Activated CD4-positive, alpha-beta memory T cell treated with anti-CD3 and anti-CD28 coated beads, Interleukin-2, amount 10 ng/mL, durations not matched to agents 7 days and 5 days (primary cell): ENCODE measurements at places on chromosomes 4 and X.
A peak's percentile ranks its signal among the peaks of the same experiment; 100 is the strongest.

GRCh38 chr4:119337010-119337409, 15.1 kb upstream of the FABP2 start:
- no peak for DNase-seq

GRCh38 chrX:133992882-133993281, 7.5 kb upstream of the GPC3 start:
- DNase-seq: no peak

DNA sequence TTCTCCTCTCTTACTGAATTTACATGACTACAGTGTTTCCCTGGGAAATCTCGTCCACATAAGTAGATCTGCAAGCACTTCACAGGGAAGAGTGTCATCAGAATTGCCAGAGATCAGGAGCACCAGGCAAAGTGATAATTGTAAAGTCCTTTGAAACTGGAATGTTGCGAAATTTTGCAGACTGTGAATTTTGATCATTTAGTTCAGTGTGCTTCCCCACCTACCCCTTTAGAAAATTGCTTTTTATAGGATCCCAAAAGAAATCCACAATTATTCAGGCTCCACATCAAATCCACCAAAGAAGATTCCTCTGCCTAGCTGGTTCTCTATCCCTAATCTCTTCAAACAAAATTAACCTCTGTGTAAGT, 10.2 kb downstream of the PTCHD1 start:
- DNase-seq: no peak

- DNase-seq: no peak
These were observed 36.3 kb downstream of the ARSD start for GRCh38 chrX:2892816-2893215.

- DNase-seq: no peak
These were observed 137.8 kb upstream of the RBPJ start for GRCh38 chr4:26183017-26183416.

- DNase-seq: no peak
These were observed 512.7 kb upstream of the FAT1 start for GRCh38 chr4:187236209-187236890.

GRCh38 chrX:96453139-96453538, 231.5 kb upstream of the DIAPH2 start:
- DNase-seq: no peak

DNA sequence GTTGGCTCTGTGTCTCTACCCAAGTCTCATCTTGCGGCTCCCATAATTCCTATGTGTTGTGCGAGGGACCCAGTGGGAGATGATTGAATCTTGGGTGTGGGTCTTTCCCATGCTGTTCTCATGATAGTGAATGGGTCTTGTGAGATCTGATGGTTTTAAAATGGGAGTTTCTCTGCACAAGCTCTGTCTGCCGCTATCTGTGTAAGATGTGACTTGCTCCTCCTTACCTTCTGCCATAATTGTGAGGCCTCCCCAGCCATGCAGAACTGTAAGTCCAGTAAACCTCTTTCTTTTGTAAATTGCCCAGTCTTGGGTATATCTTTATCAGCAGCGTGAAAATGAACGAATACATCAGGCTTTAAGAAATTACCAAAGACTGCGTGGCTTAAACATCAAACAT, 31.2 kb downstream of the STIM2 start:
- no peak for DNase-seq

GRCh38 chr4:184514121-184514988, 40.0 kb upstream of the IRF2 start:
- DNase-seq: peak; percentile 71

DNA sequence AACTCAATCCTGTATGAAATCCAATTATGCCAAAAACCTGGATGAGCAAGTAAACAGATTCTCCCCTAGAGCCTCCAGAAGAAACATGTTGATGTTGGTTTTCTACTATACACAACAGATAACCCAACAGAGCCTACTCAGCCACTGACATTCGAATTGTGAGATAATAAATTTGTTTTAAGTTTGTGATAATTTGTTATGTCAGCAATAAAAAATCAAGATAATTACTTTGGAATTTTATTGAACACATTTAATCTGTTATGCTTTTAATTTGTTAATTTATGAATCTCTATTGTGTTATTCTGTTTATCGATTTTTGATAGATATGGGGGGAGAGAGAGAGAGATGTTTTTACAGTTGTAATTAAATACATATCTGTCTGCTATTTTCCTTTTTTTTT, 1016.1 kb upstream of the PCDH7 start:
- DNase-seq: no peak

GRCh38 chrX:108415146-108415545, 23.1 kb downstream of the COL4A6 start:
- DNase-seq: no peak

- DNase-seq: no peak
These were observed 2.4 kb upstream of the PDZD4 start for GRCh38 chrX:153832728-153833127.

DNA sequence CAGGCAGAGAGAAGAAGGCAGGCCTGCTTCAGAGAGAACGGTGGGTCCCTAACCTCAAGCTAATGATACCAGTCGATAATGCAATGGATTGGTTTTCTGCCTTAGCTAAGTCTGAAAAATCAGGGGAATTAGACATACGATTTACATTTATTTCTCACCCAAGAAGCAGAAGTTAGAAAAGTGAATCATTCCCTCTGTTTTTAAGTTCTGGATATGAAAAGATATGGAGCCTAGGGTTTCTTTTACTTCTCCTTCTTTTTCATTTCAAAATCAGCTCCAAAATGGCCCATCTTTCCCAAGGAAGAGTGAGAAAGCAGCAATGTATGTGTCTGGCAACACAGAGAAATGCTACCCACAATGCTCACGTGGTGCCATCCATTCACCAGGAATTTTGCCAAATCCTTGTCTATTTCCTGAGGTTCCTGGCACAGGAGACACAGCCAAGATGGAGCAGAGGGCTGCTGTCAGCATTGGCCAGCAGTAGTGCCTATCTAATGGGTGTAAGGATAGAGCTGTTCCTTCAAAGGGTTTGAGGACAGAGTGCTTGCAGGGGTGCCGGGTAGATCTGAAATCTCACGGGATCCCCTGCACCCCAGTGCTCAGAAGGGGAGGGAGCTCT, 231.5 kb downstream of the MAML3 start:
- DNase-seq: no peak

DNA sequence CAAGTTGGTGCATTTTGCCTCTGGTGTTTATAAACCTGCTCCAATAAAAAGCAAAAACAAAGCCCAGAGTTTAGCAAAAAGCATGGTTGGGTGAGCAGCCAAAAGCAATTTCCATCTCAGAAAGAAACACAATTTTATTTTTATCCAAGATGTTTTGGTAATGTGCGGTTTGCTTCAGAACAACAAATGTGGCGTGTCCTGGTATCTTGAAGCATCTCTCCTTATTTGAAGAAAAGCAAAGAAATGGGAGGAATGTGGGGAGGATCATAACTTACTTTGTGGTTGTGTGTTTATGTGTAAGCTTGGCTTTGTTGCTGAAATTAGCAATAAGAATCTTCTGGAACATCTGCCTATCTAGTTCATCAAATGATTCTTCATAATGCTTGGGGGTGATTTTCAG, 88.3 kb upstream of the DDX3X start:
- no peak for DNase-seq

GRCh38 chr4:169275180-169275579, 4.4 kb upstream of the SH3RF1 start:
- no peak for DNase-seq

- no peak for DNase-seq
These were observed 2.0 kb upstream of the METAP1 start for GRCh38 chr4:98993419-98994071.

GRCh38 chr4:180947425-180947824, 1295.8 kb upstream of the TENM3 start:
- no peak for DNase-seq

GRCh38 chrX:100411802-100412715, 2.0 kb upstream of the PCDH19 start:
- DNase-seq: no peak

DNA sequence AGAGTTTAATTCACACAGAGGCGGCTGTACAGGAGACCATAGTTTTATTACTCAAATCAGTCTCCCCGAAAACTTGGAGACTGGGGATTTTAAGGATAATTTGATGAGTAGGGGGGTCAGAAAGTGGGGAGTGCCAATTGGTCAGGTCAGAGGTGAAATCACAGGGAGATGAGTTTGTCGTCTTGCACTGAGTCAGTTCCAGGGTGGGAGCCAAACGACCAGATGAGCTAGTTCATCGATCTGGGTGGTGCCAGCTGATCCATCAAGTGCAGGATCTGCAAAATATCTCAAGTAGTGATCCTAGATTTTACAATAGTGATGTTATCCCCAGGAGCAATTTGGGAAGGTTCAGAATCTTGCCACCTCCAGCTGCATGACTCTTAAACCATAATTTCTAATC, 4.0 kb downstream of the ETFDH start:
- no peak for DNase-seq

DNA sequence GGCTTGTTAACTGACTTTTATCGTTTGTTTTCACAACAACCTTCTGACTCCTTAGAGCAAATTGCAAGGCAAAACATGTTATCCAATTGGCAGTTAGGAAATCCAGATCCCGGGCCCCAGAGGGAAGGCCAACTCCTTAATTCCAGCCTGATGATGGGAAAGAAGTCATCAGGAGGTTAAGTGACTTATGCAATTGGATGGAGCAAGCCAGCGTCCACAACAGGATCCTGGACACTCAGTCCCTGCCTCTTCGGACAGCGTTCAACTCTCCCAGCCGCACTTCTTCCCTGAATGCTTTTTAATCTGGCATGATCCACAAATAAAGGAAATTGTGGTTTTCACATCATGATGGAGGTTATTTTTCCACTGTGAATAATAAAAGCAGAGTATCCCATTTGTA, 310.1 kb downstream of the RAB28 start:
- DNase-seq: no peak

DNA sequence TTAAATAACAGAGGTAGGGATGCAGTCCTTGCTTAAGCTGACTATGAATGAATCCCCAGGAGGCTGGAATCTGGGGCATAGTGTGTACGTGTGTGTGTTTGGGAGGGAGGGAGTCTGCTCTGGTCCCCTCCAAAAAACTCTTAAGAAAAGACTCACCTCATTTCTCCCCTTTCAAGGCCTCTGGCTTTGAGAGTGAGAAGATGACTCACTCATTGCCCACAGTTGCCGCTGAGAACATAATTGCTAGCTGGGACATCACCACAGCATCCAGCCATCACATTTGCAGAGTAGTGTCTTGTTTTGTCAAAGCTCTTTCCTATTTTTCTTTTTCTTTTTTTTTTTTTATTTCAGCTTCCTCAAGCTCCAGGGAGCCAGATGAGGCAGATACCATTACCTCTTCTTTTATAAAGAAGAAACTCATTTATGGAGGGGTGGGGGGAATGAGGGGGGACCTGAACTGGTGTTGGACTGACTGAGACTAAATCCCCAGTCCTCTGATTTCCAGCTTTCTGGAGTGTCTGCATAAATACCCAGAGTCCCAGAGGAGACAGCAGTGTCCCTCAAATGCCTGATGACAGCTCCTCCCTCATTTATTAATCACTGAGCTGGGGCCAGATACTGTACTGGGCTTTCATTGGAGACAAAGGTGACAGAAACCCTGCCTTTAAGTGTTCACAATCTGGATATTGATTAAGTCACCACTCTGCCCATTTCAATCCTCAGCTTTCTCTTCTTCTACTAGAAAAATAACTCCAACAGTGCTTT, 61.9 kb upstream of the LAS1L start:
- peak; percentile 69 for DNase-seq

DNA sequence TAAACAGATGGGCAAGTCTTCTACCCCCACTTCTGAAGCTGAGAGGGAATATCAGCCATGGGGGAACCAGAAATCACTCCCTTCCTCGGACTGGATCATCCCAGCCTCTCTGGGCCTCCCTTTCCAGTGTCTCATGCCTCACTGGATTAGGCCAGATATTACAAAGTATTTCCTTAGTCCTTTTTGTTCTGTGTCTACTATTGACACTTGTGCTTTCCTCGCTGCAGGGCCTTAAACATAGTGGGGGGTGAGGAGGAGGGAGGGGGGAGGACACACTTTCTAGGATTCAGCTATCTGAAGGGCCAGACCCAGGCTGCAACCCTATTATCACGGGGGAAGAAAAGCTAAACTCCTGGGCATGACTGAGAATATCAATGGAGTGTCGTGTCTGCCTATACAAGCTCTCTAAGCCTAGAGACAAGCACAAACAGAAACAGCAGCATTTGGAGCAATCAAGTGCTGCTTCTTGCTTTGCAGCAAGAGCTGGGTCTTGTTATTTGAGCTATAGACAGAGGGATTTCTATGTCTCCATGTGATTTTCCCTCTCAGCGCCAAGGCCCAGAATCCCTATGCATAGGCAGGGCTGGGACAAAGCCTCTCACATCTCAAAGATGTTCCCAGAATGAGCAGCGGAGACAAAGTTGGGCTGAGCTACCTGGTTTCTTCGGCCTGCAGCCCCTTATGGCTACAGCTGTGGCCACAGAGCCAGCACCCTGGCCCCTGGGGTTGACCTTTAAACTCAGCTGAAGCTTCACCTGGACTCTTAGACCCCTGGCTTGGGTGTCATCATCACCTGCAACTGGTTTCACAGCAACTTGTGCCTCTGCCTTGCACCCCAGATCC, 20.2 kb downstream of the PJA1 start:
- no peak for DNase-seq

DNA sequence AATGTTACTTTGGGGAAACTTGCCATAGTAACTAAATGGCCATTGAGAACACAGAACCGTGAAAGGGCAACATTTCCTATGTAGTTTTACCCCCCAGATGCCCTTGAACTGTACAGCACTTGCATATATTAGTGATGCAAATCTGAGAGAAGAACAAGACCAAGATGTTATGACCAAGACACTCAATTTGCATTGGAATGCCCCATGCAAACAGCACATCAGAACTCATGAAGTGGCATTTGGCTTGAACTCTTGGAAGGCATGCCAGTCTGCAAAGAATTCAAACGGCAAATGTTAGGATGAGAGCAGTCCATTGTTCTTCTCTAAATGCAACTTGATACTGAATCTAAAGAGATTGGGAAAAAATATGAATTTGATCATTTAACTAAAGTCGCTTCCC, 139.4 kb upstream of the CXorf66 start:
- DNase-seq: no peak

DNA sequence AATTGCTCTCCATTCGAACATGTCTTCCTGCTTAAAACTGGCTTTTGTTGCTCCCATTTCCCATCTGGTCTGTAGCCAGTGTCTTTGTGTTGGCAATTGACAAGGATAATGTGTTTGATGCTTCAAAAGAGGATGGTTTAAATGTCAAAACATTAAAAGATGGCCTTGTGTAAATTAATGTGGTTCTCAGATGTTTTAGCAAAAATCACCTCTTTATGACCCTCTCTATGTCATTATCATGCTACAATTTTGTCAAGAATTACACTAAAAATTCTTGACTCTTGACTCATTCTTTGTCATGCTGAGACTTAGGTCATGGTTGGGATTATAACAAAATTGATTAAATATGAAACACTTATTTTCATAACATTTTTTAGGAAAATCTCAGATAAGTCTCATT, 47.4 kb downstream of the TMEM131L start:
- DNase-seq: no peak

DNA sequence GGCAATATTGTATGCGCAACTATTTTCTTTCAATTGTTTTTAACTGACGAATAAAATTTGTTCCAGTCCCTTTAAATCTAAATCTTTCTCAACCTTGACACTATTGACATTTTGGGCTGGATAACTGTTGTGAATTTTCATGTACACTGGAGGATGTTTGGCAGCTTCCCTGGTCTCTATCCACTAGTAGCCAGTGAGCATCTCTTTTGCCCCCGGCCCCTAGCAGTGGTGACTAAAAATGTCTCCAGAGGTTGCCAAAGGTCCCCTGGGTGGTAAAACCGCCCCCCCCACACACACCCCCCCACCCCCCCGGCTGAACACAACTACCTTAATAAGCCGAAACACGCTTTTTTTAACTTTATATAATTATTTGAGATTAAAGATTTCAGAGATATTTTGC, 514 bp downstream of the FANCB start:
- DNase-seq: peak; percentile 15
